Activated CD4-positive, alpha-beta T cell treated with anti-CD3 and anti-CD28 coated beads for 36 hours (primary cell): ENCODE measurements at places on chromosomes 12 and 14.

GRCh38 chr12:1189163-1189562 lies 198.1 kb downstream of the ERC1 start:
- DNase-seq = no peak

DNA sequence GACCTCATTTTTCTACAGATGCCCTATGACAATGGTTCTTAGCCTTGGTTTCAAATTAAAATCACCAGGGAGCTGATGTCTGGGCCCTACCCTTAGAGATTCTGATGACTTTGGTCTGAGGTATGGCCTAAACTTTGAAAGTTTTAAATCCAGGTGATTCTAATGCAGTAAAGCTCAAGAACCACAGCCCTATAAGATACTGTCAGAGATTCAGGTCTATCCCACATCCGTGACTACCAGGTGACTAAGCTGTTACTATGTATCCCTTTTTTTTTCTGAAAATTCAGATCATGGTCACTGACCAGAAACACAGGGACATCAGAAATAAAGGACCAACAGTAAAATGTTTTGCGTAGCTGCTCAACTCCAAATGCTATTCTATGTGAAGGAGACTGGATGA lies 148.8 kb upstream of the BMP4 start:
- no peak for DNase-seq

- DNase-seq = peak; percentile 84
Observed at GRCh38 chr12:6946033-6946919, 2.5 kb downstream of the C12orf57 start.

DNA sequence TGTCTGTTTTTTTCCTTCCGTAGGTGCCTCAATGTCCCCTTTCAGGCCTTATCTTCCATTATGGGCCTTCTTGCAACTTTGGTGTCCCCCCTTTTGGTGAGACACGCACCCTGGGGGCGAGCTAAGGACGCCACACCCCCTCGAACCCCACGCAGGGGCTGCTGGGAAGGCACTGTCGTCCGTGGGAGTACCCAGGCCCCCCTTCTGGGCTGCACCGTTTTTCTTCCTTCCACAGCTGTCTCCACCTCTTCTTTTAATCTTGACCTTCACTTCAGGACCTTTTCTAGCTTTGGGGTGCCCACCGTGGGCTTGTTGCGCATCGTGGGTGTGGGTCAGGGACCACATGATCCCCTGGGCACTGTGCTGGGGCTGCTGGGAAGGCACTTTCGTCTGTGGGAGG lies 271.8 kb downstream of the ALG10 start:
- DNase-seq = no peak

- no peak for DNase-seq
Observed at GRCh38 chr14:47606566-47606965, 68.8 kb downstream of the MDGA2 start.

GRCh38 chr14:77369285-77369684 lies 7.6 kb downstream of the TMED8 start:
- no peak for DNase-seq

GRCh38 chr12:76555231-76555767 lies 4.3 kb downstream of the OSBPL8 start:
- DNase-seq = no peak
